ENCODE measurements at places on chromosomes 13 and 19.

DNA sequence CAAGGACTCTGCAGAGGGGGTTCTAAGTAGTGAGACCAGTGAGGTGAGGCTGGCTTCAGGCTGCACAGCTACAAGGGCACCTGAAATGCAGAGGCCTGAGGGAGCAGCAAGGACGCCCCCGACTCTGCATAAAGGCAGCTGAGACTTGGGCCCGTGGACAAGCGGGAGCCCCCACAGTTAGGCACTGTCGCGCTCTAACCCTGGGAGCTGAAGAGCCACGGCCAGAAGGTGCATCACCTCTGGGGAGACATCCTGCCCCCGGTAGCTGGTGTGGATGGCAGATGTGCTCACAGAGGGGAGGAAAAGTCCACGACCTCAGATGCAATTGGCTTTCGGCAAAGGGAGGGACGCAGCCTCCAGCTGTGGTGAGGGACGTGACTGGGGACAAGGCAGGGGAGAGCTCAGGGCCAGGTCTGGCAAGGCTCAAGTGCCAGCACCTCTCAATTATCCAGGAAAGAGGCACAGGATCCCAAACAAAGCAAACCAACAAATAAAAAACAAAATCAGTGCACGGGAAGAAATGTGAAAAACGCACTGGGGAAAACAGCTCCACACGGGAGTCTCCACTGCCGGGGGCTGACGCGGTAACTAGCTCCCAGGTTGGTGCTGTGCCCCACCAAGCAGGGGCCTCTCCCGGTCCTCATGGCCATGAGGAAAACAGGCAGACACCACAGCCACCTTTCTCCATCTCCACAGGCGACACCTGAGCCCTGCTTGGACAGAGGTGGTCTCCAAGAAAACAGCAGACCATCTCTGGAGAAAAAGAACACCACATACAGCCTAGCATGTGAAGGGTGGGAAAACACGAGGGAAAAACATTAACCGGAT is 23.0 kb upstream of the PLPP2 start:
- no peak for DNase-seq

DNA sequence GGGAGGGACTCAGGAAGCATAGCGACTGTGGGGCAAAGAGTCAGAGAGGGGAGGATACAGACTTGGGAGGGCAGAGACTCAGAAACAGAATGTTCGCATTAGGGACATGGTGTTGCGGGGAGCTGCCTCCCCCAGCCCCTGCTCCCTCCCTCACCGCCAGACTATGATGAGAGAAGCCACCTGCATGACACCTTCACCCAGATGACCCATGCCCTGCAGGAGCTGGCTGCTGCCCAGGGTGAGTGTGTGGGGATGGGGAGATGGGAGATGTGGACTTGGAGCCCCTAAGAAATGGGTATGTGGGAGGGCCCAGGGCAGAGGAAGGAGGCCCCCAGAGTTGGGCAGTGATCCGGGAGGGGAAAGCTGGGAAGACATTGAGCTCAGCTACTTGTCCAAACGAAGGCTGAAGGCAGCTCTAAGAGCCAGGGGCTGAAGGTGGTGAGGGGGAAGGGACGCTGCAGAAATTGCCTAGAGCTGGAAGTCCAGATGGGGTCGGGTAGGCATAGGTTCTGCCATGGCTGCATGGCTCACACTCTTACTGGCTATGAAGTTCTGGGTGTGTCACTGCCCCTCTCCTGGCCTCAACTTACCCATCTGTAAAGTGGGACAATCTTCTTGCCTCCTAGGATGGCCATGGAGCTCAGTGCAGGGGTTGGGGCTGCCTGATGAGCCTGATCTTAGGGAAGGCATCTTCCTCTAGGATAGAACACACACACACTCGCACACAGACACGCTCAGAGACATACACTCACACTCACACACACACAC is 1.4 kb downstream of the SPACA6 start:
- DNase-seq: no peak

- DNase-seq: no peak
Measured at GRCh38 chr19:2534423-2535013, 58.6 kb downstream of the GADD45B start.

GRCh38 chr13:90498816-90499215 is 848.7 kb upstream of the MIR17HG start:
- no peak for DNase-seq

GRCh38 chr19:11204943-11205349 is 7.6 kb upstream of the KANK2 start:
- DNase-seq: no peak

DNA sequence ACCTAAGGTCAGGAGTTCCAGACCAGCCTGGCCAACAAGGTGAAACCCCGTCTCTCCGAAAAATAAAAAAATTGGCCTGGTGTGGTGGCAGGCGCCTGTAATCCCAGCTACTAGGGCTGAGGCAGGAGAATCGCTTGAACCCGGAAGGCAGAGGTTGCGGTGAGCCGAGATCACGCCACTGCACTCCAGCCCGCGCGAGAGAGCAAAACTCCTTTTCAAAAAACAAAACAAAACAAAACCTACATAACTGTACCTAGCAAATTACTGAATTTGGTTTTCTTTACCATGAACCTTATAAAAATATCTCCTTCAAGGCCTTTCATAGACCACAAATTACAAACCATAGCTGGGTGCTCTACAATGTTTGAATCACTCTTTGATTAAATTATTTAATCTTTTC is 760 bp downstream of the ZNF91 start:
- DNase-seq: peak; percentile 20

GRCh38 chr19:6204866-6205723 is 69.6 kb downstream of the ACSBG2 start:
- DNase-seq: no peak

DNA sequence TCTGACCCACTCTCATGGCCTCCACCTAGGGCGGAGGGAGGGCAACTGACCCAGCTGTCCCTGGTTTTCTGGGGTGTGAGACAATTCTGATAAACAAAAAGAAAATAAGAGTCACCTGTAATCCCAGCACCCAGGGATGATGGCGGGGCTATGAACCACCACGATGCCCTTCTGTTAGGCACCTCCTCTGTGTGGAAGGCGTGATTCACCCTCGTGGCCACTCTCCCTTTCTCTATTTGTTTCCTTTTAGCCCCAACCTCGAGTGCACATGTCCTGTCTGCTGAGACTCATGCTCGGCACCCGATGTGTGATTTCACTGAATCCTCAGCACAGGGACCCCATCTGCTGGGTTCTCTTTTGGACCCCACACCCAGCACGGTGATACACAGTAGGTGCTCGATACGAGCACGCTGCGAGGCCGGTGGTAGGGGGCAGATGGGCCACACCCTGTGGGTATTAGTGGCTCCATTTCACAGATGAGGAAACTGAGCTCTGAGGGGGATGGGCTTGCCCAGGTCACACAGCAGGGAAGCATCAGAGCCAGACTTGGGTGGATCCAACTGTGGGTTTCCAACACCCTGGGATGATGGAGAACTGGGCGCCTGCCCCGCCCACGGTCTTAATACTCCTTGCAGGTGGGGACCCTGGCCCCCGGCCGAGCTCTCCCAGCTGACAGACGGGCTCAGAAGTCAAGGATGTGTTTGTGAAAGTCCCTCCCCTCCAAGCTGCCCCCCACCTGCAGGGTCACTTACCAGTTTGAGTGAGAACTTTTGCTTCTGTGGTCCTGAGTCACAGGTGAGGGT is 24.9 kb downstream of the VRK3 start:
- DNase-seq: no peak

DNA sequence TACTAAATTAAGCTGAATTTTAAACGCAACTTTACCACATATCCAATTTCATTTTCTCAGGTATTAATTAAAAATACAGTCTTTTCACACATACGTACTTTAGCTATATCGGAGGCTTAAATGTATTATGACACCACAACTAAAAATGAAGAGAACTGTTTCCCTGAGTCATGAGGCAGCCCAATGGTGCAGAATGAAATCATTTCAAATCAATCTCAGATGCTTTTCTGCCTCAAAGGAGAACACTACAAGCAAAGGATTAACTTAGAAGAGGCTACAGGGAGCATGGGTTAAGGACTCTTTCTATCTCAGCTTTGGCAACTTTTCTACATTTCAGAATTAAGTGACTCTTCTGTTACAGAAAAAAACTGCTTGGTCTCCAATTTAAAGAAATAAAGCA is 516.3 kb upstream of the HTR2A start:
- DNase-seq: no peak

DNA sequence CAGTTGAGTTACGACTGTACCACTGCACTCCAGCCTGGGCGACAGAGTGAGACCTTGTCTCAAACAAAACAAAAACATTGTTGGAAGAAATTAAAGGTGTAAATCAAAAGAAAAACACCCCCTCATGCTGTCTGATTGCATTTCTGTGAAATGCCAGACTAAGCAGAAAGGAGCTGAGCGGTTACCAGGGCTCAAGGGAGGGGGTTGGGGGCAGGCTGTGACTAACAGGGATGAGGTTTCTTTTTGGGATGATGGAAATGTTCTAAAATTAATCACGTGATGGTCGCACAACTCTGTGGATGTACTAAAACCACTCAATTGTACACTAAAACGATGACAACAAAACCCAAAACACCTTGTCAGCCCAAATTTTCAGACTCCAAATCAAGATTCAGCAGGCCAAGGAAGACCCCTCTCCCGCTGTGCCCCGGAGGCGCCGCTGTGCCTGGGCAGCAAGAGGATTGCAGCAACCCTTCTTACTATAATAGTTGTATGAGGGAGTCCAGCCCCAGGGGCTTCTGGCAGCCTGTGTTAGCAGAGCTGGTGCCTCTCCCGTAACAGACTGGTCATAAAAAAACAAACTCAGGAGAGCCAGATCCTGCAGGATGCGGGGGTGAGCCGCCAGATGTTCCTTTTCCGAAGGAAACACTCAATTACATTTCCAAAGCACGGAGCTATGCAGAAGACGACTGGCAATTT is 20.9 kb downstream of the CAPS start:
- DNase-seq: no peak

DNA sequence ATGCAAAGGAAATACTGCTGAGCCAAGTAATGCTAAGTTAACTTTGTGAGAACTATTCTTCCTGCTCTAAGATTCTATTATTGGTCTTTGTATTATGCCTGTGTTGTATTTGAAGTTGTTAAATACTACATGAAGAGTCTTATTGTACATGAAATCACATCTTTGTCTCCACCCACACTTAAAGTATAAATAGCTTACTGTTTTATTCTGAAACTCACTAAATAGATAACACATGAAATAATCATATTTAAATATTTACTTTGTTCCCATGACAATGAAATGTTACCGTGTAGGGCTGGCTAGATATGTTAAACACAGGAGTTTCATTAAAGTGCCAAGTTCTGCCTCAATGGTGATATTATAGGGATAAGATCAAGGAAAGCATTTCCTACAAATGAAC is 562.1 kb upstream of the ATXN8OS start:
- no peak for DNase-seq

DNA sequence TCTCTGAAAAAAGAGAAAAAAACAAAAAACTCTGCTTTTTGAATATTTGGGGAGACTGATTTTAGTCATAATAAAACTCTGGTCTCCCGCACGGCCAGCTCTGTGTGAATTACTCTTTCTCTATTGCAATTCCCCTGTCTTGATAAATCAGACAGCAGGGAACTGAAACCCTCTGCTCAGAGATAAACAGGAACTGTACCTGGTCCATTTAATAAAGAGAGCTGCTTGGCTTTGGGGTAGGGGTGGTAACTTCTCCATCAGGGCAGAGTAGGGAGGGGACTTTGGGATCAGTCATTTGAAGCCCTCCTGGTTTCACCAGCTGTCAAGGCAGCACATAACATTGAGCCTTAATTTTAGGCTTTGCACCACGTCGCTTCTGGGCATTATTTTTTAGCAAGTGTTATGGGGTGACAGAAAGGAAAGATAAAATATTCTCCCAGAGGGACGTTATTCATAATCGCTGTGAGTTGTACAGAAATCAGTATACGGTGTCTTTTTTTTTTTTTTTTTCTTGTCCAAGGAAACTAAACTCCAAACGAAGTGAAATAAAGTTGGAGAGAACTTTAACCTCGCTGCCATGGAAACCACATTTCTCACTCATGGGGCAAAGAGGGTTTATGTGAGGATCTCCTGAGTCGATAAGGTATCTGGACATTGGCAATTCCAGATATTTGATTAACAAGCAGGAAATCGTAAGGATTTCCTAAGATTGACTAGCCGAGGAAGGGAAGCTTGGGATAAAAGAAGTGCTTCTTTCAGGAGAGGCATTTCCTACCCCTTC is 99.0 kb upstream of the MRI1 start:
- DNase-seq: no peak

- DNase-seq: no peak
Measured at GRCh38 chr13:99867535-99868257, 103.9 kb downstream of the ZIC5 start.
